ENCODE measurements at places on chromosomes 1 and 21. TPM values are rescaled to one million over a fixed set of nuclear protein-coding genes. Genes with fewer than 3 reads are reported as not detected.

Gene TPR
- 167 TPM for total RNA-seq

Gene ZNF683
- not detected for total RNA-seq

Gene CFAP141
- not detected for total RNA-seq

Gene ALX3
- 0.21 TPM for total RNA-seq

Gene LRRC38
- 0.53 TPM for total RNA-seq

DNA sequence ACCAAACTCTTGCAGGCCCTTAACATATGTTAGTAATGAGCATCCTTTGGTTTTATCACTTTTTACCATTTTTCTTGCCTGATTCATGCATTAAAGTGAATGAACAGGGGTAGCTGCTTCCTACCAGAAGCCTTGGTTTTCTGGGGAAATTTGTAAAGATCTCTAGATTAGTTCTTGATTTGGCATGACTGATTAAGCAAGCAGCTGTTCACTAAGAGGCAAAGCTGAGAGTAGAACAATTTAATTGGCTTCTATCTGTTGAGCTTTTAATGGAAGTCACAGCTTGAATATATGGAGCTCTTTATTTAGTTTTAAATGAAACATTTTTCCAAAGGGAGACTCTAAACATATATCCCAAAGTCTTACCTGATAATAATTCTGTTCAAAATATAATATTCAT, 23.6 kb downstream of the TLCD4 start:
- no peak for DNase-seq

- no peak for DNase-seq
These were observed 199.9 kb upstream of the JUN start for GRCh38 chr1:58983633-58984245.

GRCh38 chr1:197178998-197179397, 32.5 kb upstream of the ASPM start:
- no peak for DNase-seq

DNA sequence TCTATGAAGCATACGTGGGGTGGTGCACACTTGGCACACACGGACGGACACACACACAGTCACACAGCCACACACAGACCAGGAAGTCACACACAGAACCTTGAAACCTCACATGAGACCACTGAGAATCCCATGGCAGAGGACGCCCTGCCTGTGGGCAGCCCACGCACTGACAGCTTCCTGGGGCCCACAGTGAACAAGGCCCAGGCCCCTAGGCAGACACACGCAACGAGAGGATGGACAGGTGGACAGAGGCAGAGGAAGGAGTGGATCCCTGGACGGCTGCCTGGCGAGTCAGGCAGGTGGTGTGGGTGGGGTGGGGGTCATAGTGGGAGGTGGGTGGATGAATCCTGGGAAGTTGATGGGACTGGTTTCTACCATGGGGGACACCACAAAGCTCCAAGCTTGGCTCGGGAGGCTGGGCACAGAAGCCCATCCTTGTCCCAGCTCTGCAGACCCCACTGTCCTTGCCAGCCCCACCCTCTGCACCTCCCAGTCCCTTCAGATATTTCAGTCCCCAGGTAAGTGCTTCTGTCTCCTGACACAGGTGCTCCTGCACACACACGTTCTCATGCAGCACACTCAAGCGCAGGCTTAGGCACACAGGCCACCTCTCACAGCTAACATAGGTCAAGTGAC, 49.1 kb downstream of the WNT9A start:
- DNase-seq = no peak

DNA sequence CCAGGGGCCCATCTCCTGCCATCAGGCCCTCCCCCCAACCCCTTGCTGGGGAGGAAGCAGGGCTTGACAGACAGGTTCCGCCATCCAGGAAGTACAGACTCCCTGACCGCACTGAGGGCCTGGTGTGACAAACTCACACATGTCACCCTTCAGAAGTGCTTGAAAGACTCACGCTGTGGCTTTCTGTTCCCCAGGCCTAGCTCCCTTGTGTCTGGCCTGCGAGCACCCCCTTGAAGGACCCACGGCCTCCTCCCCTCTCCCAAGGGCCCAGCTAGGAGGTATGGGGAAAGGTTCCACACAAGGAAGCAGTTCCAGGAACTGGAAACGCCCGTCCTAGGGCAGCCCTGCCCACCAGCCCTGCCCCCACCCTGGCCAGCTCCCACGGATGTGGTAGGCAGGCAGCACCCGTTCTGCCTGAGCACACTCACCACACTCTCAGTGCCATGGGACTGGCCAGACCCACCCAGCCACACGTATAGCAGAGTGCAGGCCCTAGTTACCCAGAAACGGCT, 26.7 kb downstream of the SLC2A1 start:
- no peak for DNase-seq

GRCh38 chr1:37036667-37037053, 2.3 kb upstream of the GRIK3 start:
- DNase-seq = no peak

GRCh38 chr1:1000357-1001056, 610 bp upstream of the HES4 start:
- no peak for DNase-seq

Data from urinary bladder (tissue), 4 donors.